Upper lobe of right lung (tissue), 1 donor: ENCODE measurements at places on chromosomes 1 and 21. TPM values are rescaled to one million over a fixed set of nuclear protein-coding genes. Genes with fewer than 3 reads are reported as not detected.

The ADSS2 gene
- 34.2 TPM for total RNA-seq

The TMEM167B gene
- 49.7 TPM for total RNA-seq

The FNBP1L gene
- 50.0 TPM for total RNA-seq

The OR2T11 gene
- total RNA-seq: not detected

The ADPRS gene
- 26.9 TPM for total RNA-seq

The KIF2C gene
- 0.93 TPM for total RNA-seq
